ENCODE measurements at places on chromosomes 7 and 10.

DNA sequence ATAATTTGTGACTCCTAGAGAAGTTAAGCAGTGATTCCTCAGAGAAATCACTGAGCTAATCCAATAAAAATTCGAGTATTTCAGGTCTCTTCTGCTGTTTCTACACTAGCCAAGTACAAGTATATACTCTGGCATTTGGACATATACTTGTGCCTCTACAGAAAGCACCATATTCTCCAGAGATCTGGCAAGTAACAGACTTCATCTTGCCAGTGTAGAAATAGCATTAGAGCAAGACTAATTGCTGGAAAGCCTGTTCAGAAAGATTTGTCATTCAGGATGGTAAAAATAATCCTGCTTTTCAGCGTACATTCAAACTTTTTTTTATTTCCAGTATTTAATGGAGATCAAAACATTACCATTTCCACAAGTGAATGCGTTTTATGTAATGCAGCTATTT lies 410.8 kb upstream of the ETV1 start:
- no peak for DNase-seq

- DNase-seq = no peak
These were observed 969 bp downstream of the PPP1R3A start for GRCh38 chr7:113917840-113918239.

- peak; percentile 32 for DNase-seq
These were observed 17.5 kb downstream of the ZNF862 start for GRCh38 chr7:149855361-149856305.

GRCh38 chr10:93379731-93380575 lies 102.2 kb downstream of the MYOF start:
- no peak for DNase-seq

DNA sequence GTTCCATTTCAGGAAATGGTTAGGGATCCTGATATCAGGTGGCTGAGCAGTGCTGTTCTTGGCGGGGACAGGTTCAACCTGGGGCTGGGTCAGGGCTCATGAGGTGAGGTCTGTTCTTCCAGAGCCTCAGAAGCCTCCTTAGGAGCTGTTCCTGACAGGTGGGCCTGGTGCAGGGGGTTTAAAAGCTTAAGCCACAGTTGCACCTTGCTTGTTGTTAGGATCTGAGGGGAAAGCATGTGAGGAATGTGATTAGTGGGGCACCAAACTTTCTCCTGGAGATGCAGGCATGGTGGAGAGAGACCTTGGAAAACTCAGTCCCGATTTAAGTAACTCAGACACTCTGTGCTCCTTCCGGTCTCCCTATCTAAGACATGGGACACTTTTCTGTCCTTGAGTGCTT lies 18.7 kb upstream of the CRHR2 start:
- DNase-seq = no peak

- no peak for DNase-seq
These were observed 31.6 kb downstream of the PRPS1L1 start for GRCh38 chr7:17996040-17996439.

- peak; percentile 49 for DNase-seq
These were observed 12.9 kb downstream of the UPP1 start for GRCh38 chr7:48101968-48102367.

GRCh38 chr10:113126229-113127201 lies 176.5 kb downstream of the TCF7L2 start:
- DNase-seq = peak; percentile 59

GRCh38 chr7:47471831-47472230 lies 110.1 kb downstream of the TNS3 start:
- no peak for DNase-seq

DNA sequence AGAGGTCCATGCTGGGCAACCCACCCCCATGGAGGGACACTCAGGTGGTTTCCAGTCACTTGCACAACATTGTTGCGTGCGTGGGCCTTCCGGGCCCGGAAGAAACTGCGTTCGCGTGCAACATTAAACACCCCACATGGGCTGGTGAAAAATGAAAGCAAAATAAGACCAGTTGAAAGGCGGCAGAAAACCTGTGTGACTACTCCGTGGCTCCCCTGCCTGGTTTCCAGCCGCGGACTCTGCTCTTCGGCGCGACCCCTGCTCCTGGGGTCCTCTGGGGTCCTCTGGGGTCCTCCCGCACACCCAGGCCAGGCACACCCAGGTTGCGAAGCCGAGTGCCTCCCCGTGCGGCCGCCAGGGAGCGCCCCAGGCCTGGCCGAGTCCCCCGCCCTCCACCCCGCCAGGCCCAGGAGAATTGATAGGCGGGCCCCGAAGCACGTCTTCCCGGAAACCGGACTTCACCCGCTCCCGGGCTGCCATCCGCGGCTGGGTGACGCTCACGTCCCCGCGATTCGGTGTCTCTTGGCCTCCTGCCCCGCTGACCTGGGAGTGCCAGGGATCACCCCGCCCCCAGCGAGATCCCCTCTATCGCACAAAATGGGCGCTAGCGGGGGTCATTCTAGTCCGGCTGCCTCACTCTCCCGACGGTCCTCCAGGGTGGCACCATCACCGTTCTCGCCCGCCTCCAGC lies 1.9 kb upstream of the SH2D4B start:
- DNase-seq = peak; percentile 55

DNA sequence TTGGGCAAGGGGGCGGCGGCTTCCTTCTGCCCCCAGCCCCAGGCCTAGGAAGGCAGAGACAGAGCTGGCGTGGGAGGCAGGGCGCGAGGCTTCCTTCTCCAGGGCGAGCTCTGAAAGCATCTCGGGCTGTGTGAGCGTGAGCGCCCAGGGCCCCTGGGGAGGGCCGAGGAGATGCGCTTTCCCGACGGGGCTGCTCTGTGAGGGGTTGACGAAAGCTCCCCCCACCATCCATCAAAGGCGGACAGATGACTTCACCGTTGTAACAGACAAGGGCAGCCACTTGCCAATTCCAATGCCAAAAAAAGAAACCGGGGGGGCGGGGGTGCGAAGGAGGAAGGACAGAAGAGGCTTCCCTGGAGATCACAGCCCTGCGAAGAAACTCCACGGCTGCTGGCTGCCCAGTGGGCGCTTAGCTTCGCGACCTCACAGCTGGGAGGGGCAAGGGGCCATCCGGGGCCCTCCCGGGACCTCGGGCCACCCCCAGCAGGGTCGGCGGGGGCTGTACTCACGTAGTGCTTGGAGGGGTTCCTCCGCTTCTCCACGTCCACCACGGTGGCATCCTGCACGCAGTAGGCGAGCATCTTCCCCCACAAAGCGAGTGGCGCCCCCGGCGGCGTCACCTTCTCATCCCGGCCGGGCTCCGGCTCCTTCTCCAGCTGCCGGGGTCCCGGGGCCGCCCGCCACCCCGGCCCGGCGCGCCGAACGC lies 537 bp downstream of the SH3PXD2A start:
- DNase-seq = peak; percentile 28

DNA sequence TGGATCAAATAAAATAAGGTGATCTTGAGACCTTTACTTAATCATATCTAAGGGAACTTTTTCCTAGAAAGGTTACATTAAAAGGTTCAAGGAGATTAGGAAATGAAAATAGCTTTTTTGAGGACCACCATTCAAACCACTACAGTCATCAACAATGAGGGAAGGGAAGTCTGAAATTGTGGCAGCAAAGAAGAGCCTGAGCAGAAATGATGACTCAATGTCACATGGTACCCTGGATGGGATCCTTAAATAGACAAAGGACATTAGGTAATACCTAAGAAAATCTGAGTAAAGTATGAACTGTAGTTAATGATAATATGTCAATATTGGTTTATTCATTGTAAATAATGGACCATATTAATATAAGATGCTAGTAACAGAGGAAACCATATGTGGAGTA lies 236.0 kb downstream of the SEMA3D start:
- no peak for DNase-seq

- DNase-seq = peak; percentile 86
These were observed 123.6 kb downstream of the RNF32 start for GRCh38 chr7:156764016-156764669.

- DNase-seq = peak; percentile 32
These were observed 159.0 kb upstream of the MEOX2 start for GRCh38 chr7:15845461-15845860.

GRCh38 chr7:158956805-158957509 lies 100.6 kb downstream of the DYNC2I1 start:
- no peak for DNase-seq

GRCh38 chr10:971150-971542 lies 17.1 kb upstream of the GTPBP4 start:
- DNase-seq = no peak

GRCh38 chr7:124893140-124893827 lies 36.3 kb downstream of the POT1 start:
- DNase-seq = no peak

DNA sequence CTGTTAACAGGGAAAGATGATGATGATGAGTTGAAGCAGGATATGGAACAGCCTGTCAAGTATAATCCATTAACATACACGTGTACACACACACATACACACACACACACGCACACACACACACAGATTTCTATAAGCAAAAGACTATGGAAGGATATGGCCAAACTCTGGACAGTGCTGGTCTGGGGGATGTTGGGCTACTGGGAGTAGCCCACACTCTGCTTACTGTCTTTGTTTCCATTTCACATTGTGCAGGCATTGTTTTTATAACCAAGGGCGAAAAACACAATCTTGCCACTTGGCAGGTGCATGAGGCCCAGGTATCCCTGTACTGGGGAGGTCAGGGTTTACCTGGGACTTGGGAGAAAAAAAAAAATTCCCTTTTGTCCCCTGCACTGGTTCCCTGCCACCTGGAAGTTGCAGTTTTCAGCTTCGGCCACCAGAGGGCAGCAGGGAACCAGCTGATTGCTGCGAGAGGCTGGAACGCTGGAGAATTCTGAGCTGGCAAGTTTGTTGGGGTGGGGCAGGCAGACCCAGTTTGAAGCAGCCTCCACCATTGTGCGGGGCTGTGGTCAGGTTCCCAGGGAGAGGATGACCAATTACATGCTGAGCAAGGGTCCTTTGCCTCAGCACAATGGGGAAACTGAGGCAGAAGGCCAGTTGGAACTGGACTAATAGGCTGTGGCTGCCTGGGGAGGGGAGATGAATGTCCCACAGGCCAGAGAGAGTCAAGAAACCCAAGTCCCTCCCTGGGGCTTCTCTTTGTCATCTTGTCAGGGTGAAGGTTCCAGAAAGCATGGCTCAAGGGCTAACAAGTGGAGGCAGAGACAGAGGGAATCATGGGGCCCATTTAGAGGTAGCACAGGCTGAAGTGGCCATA lies 27.3 kb downstream of the PPIF start:
- peak; percentile 14 for DNase-seq

GRCh38 chr7:41730668-41731067 lies 27.8 kb upstream of the INHBA start:
- no peak for DNase-seq

- no peak for DNase-seq
These were observed 80.1 kb upstream of the PDCD4 start for GRCh38 chr10:110791541-110792073.

GRCh38 chr7:121547544-121548092 lies 151.5 kb upstream of the FAM3C start:
- DNase-seq = peak; percentile 78

DNA sequence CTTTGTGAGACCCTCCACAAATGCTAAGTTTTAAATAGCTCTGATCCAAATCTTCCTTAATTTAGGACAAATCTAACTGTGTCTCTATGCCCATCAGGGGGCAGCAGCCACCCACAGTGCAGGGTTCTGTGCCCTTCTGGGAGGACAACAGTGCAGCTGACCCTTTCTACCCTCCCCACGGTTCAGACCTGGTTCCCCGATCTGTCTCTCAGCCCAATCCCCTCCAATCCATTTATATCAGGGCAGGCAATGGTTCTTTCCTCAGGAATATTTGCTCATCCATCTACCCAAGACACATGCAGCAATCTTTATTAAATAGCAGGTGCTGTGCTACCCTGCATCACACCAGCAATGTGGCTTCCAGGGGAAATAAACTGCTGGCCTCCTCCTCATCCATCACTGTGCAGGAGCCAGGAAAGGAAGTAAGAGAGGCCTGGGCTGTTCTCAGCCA lies 4.0 kb upstream of the RBM28 start:
- DNase-seq = peak; percentile 41

DNA sequence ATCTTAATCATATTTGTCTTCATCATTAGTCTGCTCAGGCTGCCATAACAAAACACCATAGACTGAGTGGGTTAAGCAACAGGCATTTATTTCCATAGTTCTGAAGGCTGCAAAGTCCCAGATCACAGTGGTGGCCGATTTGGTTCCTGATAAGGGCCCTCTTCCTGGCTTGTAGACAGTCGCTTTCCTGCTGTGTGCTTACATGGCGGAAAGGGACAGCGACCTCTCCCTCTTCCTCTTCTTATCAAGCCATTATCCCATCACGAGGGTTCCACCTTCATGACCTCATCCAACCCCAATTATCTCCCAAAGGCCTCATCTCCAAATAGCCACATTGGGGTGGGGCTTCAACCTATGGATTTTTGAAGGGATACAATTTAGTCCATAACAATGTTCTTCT lies 84.0 kb downstream of the LYZL1 start:
- DNase-seq = no peak

- DNase-seq = no peak
These were observed 149.2 kb downstream of the XPNPEP1 start for GRCh38 chr10:109774121-109774440.

- no peak for DNase-seq
These were observed 72.6 kb downstream of the EPDR1 start for GRCh38 chr7:37993060-37993501.

DNA sequence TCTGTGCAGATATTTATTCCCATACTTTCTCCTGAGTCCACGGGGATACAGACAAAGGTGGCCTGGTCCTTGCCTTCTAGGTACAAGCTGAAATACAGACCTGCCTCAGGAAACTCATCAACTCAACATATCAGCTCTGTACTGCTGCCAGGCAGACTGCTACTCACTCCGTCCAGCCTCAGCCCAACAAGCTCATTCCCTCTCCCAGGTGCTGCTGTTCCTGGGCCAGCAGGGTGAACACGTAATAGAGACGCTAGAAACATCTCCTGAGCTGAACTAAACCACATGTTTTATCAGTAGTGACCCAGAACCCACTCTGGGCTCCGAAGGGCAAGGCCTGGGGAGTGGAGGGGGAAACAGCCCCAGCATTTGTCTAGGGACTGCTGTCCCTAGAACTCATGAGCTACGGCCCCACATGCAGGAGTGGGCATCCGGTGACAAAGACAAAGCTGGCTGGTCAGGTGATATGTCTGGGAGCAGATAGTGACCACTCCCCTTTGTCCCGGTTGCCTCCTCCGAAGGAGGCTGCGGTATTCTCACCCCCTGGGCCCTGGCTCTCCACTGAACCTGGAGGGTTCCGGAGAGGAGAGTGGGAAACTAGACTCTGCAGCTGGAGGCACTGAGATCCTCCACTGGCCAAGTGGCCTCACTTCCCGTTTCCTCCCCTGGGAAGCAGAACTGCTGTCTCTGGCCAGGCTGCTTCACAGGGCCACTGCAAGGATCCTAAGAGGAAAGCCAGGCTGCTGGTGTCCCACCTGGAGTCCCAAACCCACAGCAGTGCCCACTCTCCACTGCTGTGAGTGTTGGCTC lies 116.1 kb downstream of the FAM53B start:
- no peak for DNase-seq

GRCh38 chr7:98329100-98329790 lies 47.8 kb downstream of the BRI3 start:
- DNase-seq = no peak

GRCh38 chr7:127594490-127594889 lies 954 bp downstream of the FSCN3 start:
- no peak for DNase-seq

GRCh38 chr7:116582806-116583444 lies 58.1 kb downstream of the CAV1 start:
- DNase-seq = no peak
